Stomach (tissue), 19 donors: ENCODE measurements at places on chromosomes 6 and 20. TPM values are rescaled to one million over a fixed set of nuclear protein-coding genes. Genes with fewer than 3 reads are reported as not detected.

The C6orf58 gene
- not detected for total RNA-seq

- peak; percentile 9 for DNase-seq
Measured at GRCh38 chr6:145498425-145498824, 236.9 kb downstream of the EPM2A start.

The IPCEF1 gene
- 47.1 TPM for total RNA-seq

DNA sequence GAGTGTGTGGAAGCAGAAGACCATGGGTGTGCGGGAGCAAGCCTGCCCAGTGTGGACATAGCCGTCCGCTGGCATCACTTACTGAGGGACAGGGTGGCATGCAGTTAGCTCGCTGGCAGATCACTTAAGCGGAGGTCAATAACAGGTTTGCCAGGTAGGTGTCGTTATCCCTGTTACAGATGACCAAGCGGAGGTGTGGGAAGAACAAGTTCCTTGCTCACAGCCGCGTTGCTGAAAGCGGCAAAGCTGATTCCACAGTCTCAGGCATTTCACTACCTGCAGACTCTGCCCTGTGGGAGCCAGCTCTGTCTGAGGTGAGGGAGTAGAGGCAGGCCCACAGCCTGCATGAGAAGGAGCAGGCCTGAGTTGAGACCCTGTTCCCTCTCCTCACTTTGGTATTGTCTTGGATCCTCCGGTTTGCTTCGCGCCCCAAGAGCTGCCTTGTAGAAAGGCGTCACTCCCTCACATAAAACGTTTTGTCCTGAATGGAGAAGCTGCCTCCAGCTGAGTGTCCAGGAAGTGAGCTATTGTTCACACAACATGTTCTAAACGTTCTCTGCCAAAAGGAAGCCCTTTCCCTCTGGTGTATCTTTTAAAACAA lies 96.9 kb downstream of the TCP11 start:
- peak; percentile 58 for DNase-seq

The FAM184A gene
- total RNA-seq = not detected

DNA sequence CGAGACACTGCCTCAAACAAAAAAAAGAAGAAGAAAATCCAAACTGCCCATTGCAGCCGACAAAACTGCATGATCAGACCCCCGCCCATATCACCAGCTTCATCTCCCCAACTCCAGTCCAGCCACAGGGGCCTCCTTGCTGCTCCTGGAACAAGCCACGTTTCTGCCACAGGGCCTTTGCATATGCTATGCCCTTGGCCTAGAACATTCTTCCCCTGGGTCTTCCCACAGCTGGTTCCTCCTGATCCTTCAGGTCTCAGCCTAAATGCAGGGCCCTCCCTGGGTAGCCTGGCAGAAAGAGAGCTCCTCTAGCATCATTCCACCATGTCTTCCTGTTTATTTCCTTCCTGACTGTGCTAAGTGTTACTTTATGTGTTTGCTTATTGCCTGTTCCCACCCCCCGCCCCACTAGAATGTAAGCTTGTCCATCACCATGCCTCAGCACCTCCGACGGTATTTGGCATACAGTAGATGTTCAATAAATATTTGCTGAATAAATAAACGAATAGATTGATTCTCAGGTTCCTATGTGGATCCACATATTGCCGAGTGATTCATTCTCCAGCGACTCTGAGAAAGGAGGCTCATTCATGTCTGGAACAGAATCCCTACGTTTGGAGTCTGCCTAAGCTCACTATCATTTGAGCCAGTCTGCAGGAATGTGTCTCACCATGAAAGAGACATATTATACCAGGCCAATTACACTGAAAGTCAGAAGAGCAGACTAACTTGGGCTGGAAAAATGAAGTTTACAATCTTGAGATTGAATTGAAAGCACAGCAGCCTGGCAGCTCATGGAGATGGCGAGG lies 56.1 kb downstream of the NFATC2 start:
- DNase-seq = no peak

The WFDC2 gene
- total RNA-seq = 2.6 TPM

- no peak for DNase-seq
Measured at GRCh38 chr6:54057058-54057457, 54.2 kb upstream of the MLIP start.

- DNase-seq = no peak
Measured at GRCh38 chr6:43186019-43186418, 4.0 kb downstream of the CUL9 start.

The NHSL1 gene
- total RNA-seq = 23.2 TPM

DNA sequence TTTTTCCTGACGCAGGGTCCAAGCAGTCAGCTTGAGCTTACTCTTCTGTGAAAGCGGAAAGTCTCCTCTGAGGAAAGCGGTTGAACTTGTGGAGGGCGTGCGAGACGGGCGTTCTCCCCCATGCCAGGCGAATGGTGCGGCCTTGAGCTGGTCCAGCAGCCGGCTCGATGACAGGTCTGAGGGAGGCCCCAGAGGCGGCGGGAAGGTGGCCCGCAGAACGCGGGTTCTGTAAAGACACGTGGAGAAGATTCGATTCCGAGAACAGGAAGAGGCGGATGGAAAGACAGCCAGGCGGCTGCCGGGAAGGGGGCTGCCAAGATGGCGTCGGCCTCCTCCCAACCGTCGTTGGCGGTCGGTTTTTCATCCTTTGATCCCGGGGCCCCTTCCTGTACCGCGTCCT lies 75.6 kb upstream of the TXNDC5 start:
- no peak for DNase-seq

- no peak for DNase-seq
Measured at GRCh38 chr6:157263881-157264397, 59.4 kb downstream of the TMEM242 start.

DNA sequence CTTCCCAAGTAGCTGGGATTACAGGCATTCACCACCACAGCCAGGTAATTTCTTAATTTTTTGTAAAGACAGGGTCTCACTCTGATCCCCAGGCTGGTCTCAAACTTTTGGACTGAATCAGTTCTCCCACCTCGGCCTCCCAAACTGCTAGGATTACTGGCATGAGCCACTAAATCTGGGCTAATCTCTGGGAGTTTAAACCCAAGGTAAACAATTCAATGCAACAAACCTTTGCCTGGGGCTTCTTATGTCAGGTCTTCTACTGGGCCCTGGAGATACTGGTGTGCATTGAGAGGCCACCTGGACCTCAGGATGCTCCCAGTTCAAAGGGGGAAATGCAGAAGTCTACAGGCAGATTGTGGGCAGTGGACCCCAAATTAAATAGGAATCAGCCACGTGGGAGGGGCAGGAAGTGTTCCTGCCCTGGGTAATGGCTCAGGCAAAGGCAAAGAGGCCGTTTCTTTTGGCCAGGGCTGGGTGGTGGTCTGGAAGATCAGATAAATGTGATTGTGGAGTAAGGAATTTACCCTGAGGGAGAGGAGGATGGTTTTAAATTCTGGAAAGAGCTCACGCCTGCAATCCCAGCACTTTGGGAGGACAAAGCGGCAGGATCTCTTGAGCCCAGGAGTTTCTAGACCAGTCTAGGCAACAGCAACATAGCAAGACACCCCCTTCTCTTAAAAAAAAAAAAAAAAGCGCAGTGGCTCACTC lies 1.3 kb upstream of the MYBL2 start:
- DNase-seq = no peak

GRCh38 chr6:25014791-25015560 lies 79.2 kb upstream of the RIPOR2 start:
- no peak for DNase-seq

GRCh38 chr6:37717836-37718251 lies 20.2 kb upstream of the MDGA1 start:
- DNase-seq = no peak

The TRAPPC3L gene
- not detected for total RNA-seq
